Right lobe of liver (tissue), 6 donors: ENCODE measurements at places on chromosomes 16 and 17.
A peak's percentile ranks its signal among the peaks of the same experiment; 100 is the strongest.

DNA sequence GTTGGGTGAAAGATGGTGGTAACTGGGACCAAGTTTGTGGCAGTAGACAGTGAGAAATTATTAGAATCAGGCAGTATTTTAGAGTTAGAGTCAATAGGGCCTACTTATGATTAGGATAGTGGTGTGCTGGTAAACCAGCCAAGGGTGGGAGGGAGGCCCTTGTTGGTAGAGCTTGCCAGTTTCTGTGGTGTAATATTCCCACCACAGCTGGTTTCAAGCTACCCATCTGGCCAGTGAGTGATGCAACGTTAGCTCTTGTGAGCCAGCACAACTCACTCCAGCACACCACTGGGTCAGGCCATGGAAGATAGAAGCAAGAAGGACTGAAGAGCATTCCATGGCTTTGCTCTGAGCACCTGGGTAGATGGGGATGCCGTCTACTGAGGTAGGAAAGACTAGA, 34.9 kb downstream of the GNAO1 start:
- DNase-seq: peak; percentile 75

DNA sequence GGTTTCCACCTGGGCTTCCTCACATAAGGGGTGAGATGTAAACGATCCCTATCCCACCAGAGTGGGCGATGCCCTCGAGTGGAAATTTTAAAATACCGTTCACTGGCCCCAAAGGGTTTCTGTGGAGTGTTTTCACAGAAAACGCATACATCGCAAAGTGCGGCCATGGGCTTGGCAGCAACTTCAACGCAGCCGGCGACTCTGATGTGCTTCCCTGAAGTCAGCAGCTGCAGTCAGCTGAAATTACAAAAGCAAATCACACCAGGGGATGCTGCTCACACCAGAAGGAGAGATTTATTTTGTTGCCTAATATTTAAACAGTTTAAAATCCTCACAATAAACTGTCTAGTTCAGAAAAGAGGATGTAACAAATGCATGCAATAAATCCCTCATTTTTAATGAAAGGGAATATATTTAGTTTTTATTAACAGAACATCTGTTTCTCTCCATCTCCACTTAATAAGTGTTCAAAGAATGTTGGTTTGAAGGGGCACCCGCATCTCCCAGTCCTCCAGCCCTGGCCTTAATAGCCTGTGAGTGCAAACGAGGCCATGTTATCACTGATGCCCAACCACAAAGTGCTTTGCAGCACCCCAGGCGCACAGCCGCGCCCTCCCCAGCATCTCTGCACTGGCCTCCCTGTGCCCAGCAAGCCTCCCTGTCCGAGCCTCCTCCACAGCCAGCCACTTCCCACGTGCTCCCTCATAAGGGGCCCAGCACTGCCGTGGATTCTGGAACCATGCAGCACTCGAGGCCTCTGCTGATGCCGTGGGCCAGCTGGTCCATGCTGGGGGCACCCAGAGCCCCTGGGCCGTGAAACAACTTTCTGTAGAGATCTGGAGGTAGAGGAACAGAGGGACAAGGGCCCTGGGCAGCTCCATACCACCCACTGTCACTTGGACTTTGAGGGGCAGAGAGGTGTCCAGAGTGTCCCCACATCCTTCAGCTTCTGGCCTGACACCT, 17.3 kb upstream of the XYLT2 start:
- no peak for DNase-seq

GRCh38 chr16:57069635-57070370, 22.6 kb upstream of the CPNE2 start:
- no peak for DNase-seq

DNA sequence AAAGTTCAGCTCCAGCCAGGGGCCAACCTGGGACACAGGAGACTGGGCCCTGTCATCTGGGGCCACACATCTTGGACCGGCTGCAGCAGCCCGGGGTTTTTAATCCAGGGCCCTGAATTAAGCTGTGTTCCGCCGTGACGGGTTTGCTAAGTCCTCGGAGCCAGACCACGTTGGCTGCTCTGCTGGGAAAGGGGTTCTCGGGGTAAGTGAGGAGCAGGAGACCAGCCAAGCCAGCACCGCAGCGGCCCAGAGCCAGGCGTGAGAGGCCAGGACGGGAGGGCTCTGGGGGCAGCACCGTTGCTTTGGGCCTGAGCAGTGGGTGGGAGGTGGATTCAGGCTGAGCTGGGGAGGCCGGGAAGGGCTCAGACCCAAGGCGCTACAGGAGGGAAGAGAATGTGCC, 31.3 kb upstream of the CBX4 start:
- DNase-seq: no peak

- no peak for DNase-seq
Measured at GRCh38 chr16:76913046-76913445, 277.9 kb upstream of the MON1B start.

DNA sequence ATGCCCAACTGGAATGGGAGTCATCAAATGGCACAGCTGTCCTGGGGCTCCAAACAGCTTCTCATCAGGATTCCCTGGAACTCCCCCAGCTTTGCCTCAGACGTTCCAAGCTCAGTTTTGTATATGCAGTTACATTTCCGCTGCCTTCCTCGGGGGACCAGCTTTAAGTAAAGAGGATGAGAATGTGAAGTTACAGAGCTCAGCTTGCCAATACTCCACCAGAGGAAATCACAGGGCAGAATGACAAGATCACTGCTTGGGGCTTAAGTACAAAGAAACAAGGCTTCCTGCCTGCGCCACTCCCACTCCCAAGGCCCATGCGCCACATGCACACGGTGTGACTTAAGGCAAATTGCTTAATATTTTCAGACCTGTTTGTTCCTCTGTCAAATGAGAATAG, 272.4 kb upstream of the CDH11 start:
- DNase-seq: no peak

DNA sequence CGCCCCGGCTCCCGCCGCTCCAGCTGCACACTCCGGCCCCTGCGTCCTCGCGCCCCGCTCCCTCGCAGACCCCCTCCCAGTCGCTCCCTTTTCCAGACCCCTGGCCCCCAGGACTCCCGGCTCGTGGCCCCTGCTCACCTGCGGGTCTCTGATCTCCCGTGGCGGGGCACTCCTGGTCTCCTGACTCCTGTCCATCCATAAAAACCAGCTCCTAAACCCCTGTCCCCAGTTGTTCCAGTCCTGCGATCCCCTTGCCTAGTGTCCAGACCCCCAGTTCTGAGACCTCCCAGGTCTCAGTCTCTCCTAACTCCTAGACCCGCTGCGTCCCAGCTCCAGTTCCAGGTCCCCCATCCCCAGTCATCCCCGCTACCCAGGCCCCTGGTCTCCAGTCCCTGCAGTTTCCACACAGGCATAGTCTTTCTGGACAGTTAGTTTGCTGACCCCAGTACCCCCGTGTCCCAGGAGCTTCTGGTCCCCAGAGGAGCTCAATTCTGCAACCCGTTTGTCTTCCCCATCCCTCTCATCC, 379 bp downstream of the SNX29 start:
- no peak for DNase-seq

- DNase-seq: no peak
Measured at GRCh38 chr16:9903-10665, 43.3 kb downstream of the POLR3K start.

DNA sequence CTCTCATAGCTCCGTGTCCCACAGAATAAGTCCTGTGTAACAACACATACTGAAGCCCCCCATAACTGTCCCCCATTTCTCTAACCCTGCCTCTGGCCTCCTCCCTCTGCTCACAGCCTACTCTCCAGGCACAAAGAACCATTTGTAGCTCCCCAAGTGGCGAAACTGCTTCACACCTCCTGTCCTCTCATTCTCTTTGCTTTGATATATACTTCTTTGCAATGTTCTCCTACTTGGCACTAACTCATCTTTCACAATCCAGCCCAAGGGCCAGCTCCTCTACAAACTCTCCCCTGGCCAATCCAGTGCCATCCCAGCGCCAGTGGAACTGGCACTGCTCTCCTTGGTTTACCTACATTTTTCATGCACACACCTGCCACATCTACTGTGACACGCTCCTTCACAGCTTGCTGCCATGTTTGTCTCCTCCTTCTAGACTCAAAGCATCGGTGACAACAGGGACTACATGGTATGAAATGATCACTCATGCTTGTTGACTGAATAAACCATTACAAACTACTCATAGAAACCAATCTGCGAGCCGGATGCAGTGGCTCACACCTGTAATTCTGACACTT, 12.8 kb downstream of the CYTH1 start:
- peak; percentile 66 for DNase-seq

GRCh38 chr17:40499551-40500189, 1.8 kb downstream of the TNS4 start:
- DNase-seq: peak; percentile 92

GRCh38 chr17:21419299-21420239, 43.4 kb downstream of the KCNJ12 start:
- no peak for DNase-seq

DNA sequence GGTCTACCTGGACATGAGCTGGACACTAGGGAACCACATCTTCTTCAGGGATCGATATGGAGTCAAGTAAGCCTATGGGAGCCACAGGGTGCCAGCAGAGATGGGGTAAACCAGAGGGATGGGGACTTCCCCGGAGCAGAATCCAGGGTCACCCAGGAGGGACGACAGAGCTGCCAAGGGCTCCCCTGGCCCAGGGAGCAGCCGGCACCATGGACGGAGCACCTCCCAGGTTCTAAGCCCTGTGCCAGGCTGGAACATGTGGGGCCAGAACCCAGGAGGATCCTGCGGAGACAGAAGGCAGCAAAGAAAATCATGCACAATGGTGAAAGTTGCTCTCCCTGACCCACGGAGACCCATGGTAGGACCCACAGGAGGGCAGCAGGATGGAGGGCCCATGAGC, 33.6 kb upstream of the KSR1 start:
- DNase-seq: no peak
